ENCODE measurements at places on chromosomes 6 and 20.

- no peak for DNase-seq
These were observed 21.6 kb downstream of the NAPB start for GRCh38 chr20:23399568-23400241.

DNA sequence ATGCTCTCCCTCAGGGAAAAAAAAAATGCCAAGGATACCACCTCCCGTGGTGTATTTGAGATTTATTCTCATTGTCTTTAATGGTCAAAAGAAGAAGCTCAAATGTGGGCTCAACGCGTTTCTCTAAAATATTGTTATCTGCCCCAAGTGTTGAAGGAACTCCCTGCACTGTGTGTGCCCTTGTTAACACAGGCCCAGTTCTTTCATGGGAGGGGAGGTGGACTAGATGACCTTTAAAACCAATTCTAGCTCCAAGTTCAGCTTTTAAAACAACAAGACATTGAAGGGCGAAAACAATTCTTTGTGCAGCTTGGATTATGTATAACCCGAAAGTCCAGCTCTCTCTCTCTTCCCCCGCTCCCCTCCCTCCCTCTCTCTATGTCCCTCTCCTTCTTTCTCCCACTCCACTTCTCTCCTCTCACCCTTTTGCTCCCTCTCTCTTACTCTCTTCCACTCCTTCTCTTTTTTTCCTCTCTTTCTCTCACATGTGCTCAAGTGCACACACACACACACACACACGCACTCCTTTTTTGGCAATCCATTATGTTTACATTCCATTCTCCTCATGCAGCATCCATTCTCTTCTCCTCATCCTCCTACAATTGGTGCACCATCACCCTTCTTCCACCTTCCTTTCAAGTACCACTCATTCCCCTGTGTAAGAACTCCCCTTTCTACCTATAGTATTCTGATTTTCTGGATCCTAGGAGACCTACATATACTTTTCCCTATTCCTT lies 8.5 kb downstream of the HLA-DMB start:
- no peak for DNase-seq

DNA sequence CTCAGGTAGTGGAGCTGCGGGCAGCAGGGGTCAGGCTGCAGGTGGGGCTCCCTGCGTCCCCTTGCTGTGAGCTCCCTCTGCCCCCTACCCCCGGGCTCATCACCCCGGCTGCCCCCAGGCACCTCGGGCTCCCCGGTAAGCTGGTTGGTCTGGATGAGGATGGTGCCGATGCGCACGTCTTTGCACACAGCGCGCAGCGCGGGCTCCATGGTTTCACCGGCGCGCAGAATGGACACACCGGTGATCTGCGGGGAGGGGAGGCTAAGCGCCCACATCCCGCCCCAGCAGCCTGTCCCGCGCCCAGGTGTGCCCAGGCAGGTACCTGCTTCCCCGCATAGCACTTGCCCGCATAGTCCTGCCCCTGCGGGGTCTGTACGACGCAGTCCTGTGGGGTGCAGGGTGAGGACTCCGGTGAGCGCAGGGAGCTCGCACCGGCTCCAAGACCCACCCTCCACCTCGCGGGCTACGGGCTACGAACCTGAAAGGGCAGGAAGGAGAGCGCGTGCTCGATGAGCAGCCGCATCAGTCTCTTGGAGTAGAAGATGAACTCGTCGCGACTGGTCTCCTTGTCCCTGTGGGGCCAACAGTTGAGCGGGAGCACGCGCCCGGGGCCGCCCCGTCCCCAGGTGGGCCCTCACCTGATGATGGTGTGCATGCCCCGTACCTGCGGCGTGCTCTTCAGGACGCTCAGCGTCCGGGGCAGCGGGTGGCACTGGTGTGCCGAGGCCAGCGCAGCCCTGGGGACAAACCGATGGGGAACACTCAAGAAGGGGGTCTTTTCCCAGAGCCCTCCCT lies 15.5 kb downstream of the UCKL1 start:
- no peak for DNase-seq

DNA sequence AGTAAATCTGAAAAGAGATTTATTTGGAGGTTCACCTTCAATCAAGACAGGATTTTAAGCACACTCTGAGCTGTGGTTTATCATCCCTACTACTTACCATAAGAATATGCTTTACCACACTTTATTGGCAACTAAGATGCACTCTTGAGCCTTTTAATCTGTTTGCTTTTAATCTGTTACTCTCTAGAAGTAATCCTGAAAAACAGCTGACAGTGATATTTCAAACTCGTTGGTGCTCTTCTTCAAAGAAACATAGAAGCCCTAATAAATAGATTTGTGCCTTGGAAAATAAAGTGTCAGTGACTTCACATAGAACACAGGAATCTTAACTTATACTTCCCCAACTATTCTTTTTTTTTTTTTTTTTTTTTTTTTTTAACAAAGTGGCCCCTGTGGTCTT lies 102.9 kb downstream of the HIVEP1 start:
- DNase-seq, result no peak

- no peak for DNase-seq
These were observed 515.2 kb downstream of the MAFB start for GRCh38 chr20:40173872-40174271.

DNA sequence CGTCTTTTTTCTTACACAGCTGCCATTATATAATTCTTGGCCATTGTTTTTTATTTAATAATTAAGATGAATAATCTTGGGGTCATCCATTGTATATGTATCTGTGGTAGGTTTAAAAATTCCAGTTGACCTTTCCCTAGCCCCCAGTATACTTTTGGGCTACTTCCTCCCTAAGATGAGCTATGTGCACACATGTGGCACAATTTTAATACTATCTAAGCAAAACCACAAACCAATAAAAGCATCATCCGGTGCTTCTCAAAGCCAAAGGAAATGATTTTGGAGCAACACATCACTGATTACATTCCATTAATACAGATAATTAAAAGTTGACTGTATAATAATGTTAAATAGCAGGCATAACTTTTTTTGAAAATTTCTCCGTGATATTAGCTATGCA lies 161.2 kb downstream of the ATXN1 start:
- peak; percentile 24 for DNase-seq

GRCh38 chr20:50200482-50201104 lies 10.0 kb downstream of the CEBPB start:
- DNase-seq, result no peak

DNA sequence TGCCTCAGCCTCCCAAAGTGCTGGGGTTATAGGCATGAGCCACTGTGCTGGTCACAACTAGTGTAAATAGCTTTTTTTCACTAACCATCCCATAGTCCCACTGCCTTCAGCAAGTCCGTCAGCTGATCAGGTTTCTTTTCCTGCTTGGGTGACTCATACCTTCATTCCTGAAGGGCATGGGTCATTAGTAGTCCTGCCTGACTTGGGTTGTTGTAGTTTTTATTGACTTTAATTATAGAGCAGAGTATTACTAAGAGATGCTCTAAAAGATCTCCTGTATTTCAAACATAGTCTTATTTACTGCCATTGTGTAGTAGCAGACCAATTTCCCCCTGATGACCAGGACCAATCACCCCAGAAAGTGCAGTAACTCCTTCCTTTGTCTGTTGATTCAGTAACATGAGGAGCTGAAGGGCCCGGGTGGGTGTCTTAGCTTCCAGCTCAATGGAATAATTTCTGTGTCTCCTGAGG lies 25.8 kb downstream of the HLA-C start:
- no peak for DNase-seq

DNA sequence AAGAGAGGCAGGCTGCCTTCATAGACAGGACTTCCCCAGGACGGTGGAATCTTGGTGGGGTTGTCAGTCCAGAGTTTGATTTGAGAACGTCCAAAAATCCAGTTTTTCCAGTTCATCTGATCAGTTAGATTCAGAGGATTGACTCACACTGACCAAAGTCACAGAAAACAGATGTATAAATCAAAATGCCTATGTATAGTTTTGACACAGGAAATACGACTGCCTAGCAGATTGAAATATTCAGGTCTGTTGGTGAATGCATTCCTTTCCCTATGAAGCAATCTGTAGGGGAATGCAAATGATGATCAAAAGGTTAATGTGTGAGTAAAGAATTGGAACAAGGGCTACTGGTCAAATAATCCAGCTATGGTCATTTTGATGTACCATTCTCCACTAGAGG lies 29.7 kb upstream of the GFOD1 start:
- no peak for DNase-seq

- no peak for DNase-seq
These were observed 413.7 kb downstream of the QKI start for GRCh38 chr6:163828038-163828795.

DNA sequence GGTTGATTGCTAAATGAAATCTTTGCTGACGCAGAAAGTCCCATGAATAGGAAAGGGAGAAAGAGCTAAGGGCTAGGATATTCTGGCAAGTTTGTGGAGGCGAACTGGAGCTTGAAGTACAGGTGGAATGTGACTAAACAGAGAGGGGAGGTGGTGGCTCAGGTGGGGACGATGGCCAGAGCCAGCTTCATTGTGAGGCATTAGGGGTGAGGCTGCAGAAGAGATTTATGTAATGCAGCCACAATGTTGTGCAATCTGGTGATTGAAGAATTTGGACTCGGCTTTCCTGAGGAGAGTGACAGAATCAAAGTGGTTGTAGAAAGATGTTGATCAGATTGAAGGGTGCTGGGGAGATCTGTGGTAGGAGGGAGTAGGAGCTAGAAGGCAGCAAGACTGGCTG lies 42.9 kb upstream of the SPACA1 start:
- DNase-seq, result no peak

DNA sequence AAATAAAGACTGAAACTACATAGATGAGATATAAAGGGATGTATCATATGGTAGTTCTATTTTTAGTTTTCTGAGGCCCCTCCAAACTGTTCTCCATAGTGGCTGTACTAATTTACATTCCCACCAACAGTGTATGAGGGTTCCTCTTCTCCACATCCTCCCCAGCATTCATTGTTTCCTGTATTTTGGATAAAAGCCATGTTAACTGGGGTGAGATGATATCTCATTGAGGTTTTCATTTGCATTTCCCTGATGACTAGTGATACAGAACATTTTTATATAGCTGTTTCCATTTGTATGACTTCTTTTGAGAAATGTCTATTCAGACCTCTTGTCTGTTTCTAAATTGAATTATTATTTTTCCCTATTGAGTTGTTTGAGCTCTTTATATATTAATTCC lies 229.3 kb downstream of the RFPL4B start:
- no peak for DNase-seq

All from CD4-positive, alpha-beta memory T cell (primary cell).